ENCODE measurements at places on chromosomes 6 and 20. TPM values are rescaled to one million over a fixed set of nuclear protein-coding genes. Genes with fewer than 3 reads are reported as not detected.

DNA sequence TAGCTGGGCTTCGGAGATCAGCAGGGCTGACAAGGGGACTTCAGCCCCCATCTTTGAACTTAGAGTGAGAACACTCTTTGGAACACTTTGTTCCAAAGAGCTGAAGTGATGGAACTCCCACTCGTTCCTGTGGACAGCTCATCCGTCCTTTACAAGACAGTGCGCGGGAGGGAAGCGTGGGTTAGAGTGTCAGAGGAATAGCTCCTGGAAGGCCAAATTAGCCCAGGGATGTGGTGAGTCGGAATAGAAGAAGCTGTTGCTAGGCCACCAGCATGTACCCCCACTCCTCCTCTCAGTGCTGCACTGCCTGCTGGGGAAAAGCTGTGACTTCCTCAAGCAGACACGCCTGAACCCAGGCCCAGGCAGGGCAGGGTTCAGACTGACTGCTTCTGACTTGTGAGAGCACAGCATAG, 1.7 kb downstream of the SDCBP2 start:
- DNase-seq = peak; percentile 75

- DNase-seq = no peak
These were observed 985.4 kb downstream of the EPHA7 start for GRCh38 chr6:92433911-92434310.

The FBXO5 gene
- total RNA-seq = 2.6 TPM

The TRIM10 gene
- total RNA-seq = not detected

The PTPRT gene
- total RNA-seq = 1.6 TPM

All from omental fat pad (tissue), 4 donors.